Neural crest cell (in vitro differentiated cells): ENCODE measurements at places on chromosomes 3 and 15.

GRCh38 chr3:125051715-125052581, 3.8 kb downstream of the HEG1 start:
- DNase-seq, result no peak

- no peak for DNase-seq
Measured at GRCh38 chr3:4687167-4687566, 194.0 kb downstream of the ITPR1 start.

DNA sequence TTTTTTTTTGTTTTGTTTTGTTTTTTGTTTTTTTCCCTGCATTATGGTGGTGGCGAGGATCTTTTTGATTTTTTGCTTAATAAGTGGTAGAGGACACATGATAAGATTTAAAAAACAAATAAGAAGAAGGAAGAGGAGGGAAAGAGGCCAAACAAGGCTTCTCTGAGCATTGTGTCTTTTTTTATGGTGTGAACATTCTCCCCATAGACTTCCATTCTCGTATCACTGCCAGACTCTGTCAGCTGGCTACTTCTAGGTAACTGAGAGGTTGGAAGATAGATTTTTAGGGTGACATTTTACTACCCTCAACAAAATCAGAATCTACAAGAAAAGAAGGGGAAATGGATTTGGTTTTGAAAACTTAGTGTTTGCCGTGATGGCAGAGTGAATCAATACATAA, 3.8 kb downstream of the NLGN1 start:
- no peak for DNase-seq

- no peak for DNase-seq
Measured at GRCh38 chr3:24503616-24504113, 9.0 kb upstream of the THRB start.

DNA sequence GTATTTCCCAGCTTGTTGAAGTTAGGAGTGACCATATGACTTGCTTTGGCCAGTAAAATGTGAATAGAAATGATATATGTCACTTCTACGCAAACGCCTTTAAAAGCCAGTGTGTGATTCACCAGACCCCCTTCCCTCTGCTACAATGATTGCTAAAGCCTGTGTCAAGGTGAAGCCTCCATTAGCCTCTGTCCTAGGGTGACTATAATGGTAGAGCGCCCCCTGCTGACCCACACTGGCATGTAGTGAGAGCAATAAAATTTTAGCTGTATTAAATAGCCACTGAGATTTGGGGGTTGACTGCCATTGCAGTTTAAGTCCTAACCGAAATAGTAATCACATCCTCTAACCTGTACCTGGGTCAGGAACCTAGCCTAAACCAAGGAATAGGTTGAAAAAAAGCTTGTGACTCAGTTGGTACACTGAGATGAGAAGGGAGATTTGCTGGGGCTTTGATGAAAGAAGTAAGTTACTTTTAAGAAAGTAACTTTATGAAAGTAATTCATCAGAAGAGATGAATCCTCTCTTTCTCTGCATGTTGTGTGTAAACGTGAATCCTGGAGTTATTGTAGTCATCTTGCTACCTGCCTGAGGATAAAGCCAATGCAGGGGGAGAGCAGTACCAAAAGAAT, 52.6 kb downstream of the GTF2E1 start:
- DNase-seq, result peak; percentile 75

GRCh38 chr3:33318710-33319380, 41.6 kb downstream of the FBXL2 start:
- DNase-seq, result no peak

GRCh38 chr3:176147251-176147650, 1050.0 kb downstream of the TBL1XR1 start:
- DNase-seq, result no peak

DNA sequence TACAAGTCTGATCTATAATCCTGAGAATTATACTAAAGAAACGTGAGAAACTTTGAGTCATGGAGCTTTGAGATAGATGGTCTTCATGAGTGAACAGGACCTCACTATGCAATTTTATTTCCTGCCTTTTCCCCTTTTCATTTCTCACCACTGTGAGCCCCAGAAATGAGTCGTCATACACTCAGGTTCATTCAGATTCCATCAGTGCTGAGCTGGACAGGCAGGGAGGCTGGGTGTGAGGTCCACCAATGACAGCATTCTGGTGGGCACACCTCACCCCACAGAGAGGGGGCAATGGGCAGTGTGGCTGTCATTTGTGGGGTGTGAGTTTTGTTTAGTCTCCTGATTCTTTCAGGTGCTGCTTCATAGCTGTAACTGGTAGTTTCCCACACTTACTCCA, 16.9 kb downstream of the TIGIT start:
- no peak for DNase-seq

DNA sequence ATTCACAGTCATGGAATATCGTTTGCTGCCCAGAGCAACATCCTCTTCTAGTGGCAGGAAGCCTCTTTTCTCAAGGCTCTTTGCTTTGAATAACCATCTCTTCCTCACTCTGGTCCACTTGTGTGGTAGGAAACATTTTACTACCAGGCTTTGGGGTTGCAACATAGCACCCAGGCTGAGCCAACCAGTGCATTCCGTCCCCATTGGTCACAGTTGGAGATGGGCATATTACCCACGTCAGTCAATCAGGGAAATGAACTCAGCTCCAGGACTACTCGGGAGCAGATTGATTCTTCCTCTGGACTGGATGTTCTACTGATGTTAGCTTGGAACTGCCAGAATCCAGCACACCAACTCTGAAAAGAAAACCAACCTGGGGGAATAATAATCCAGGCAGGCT, 4.2 kb upstream of the PEX5L start:
- DNase-seq, result no peak

GRCh38 chr3:123610331-123610730, 25.5 kb upstream of the HACD2 start:
- DNase-seq, result no peak

DNA sequence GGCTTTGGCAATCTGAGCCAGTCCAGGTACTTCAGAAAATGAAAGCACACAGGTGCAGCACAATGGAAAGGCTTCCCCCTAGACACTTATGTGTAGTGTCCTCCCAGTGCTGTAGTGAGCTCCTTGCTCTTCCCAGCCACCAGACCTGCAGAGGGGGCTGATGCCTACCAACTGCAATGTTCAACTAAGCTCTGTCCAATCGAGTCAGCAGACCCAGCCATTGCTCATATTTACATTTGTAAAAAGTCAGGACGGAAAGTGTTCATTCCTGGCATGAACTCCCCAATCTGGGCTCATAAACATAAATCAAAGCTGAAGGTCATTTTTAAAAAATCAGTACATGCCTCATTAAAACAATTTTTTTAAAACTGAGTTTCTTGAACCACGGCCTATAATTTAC, 73.0 kb downstream of the FOXP1 start:
- DNase-seq, result no peak

DNA sequence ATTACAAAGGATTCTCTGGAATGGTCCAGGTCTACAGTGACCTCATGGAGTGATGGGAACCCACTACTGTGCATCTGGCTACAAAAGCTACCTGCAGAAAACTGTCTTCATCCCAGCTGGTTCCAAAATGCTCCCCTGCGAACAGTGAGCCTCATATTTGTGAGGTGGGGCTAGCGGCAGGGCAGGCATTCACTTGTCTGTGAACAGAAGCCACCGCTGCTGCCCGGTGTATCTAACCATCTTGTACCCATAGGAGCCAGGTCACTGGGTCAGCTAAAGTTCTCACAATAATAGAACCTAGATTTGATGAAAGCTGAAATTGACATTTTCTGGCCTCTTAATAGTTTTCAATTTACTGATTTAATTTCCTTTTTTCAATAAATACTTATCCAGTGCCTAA, 150.7 kb downstream of the KLF13 start:
- no peak for DNase-seq

GRCh38 chr3:33174095-33174494, 44.5 kb downstream of the SUSD5 start:
- no peak for DNase-seq

GRCh38 chr3:73787620-73788019, 162.9 kb upstream of the PDZRN3 start:
- DNase-seq, result no peak

DNA sequence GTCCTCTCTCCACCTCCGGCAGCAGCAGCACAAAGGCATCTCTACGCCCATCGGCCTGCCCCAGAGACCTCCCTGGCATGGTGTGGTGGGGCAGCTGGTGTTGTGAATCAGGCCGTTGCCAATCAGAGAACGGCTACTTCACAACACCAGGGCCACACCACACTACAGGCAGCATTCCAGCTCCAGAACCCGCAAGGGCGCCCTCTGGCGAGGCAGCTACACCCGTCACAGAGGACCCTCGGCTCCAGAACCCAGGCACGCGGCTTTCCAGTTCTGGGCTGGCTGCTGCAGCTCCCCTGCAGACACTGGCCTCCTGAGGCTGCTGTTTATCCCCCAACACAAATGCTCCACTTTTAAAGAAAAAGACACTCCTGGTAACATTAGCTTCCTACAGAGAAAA, 127.5 kb upstream of the TOPAZ1 start:
- peak; percentile 46 for DNase-seq

GRCh38 chr3:135633078-135633477, 332.4 kb upstream of the PPP2R3A start:
- DNase-seq, result no peak

GRCh38 chr3:126526668-126527005, 2.7 kb downstream of the CHST13 start:
- no peak for DNase-seq

GRCh38 chr15:92226020-92226612, 167.6 kb upstream of the ST8SIA2 start:
- no peak for DNase-seq

GRCh38 chr15:47964229-47964628, 156.6 kb upstream of the SLC24A5 start:
- no peak for DNase-seq

DNA sequence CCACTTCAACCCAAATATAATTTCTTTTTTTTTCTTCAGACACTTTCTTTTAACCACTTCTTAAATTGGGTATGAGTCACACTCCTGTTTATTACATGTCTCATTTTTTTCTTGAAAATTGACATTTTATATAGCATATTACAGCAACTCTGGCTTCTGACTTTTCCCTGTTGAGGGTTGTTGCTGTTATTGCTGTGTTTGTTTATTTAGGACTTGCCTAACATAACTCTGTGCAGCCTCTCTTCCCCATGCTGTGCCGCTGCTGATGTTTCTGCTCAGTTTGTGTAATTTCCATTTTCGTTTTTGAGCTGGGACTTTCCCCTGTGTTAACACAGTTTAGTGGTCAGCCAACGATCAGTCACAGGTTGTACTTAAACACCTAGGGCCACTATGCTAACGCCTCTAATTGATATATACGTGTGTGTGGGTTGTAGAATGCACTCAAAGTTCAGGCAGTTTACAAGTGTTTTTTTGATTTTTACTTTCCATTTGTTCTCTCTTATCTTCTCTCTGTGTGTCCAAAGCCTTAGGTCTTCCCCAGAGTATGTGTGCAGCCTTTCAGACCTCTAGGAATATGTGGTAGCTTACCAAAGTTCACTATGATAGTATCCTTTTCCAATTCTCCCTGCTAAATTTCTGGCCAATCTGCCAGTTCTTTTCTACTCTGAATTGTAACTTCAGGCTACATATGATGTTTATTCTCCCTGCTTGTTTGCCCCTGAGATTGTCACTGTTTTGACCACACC, 337.2 kb downstream of the ZBTB20 start:
- DNase-seq, result no peak

DNA sequence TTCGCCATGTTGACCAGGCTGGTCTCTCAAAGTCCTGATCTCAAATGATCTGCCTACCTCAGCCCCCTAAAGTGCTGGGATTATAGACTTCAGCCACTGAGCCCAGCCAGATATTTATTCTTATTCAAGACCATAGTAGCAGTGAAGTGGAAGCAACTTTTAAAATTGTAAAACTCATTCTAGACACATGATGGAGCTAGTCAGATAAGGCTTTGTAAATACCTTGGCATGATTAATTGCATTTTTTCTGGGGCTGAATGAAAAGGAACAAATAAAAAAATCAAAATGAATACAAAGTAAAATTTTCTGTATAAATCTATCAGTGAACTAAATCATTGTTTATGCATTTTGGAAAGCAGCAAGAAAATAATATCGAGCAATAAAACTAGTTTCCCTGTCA, 4.1 kb upstream of the MYO1E start:
- DNase-seq, result no peak

- no peak for DNase-seq
Measured at GRCh38 chr3:64365877-64366276, 140.6 kb upstream of the PRICKLE2 start.

- DNase-seq, result no peak
Measured at GRCh38 chr3:19216669-19217337, 68.5 kb downstream of the KCNH8 start.

DNA sequence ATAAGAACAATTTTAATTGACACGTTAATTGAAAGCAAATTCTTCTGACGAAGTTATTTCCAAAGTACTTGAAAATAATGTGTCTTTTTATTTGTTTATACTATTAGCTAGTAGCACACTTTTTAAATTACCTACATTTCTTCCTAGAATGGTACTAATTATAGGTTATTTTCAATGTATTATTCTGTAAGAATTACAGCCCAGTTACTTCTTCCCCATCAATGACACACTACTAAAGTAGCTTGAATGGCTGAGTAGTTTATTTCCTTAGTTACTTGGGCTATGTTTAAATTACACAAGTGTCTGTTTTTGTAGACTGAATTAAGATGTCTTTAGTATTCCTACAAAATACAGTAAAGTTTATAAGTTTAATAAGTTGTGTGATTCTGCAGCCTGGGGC, 217.6 kb upstream of the IL12A start:
- DNase-seq, result no peak

- DNase-seq, result no peak
Measured at GRCh38 chr15:48388016-48388851, 57.0 kb downstream of the DUT start.

GRCh38 chr3:152100491-152101132, 168.1 kb upstream of the MBNL1 start:
- no peak for DNase-seq

- no peak for DNase-seq
Measured at GRCh38 chr3:118799303-118799702, 235.3 kb downstream of the IGSF11 start.

DNA sequence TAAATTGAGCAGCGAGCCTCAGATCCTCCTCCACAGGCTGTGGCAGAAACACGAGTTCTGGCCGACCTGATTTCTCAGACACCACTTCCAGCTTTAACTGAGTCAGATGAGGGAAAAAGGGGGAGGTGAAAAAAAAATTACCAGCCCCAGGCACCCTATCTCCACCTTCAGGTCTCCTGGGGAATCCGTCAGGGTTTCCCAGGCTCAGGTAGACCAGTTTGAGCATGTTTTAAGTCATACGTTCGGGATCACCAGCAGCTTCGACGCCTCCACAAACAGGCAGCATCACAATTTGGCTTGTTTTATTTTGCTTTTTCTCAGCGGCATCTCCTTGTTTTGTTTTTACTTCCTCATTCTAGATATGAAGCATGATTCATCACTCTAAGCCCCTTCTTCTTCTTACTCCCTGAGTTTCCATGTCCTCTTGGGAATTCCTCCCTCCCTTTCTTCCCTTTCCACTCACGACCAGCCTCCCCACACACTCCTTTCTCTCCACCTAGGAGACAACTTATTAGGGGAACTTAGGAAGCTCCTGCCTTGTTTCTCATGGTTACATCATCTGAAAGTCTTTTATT, 190.1 kb downstream of the ZNF621 start:
- no peak for DNase-seq

DNA sequence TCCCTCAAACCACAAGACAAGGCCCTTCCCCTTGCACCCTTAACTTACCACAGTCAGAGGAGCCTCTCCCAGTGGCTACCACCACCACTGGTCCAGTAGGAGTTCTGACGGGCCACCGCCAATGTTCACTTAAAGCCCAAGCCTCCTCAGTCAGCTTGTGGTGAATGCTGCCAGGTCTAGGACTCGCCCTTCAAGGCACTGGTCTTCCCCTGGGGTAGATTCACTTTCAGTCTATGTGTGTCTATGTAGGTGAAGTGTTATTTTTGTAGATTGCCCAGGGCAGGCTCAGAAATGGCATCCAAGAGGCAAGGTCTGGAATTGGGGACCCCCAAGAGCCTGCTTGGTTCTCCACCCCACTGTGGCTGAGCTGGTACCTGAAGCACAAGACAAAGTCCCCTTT, 15.4 kb upstream of the CASR start:
- no peak for DNase-seq
